Karpas-422 (cell line): ENCODE measurements at places on chromosomes 6 and 20.

GRCh38 chr6:14476793-14477531 is 359.4 kb downstream of the CD83 start:
- H3K27ac ChIP-seq, result no peak overlapping the region
- no peaks in the 10 kb centered on the region for H3K36me3 ChIP-seq
- H3K4me3 ChIP-seq, result no peak overlapping the region
- H3K27me3 ChIP-seq, result no peaks in the 10 kb centered on the region

- no peak overlapping the region for H3K27ac ChIP-seq
- no peaks in the 10 kb centered on the region for H3K27me3 ChIP-seq
- H3K36me3 ChIP-seq, result peaks cover 60% of the 10 kb centered on the region
- H3K4me3 ChIP-seq, result no peak overlapping the region
- H3K4me1 ChIP-seq, result no peaks in the 10 kb centered on the region
These were observed 31.8 kb downstream of the MDN1 start for GRCh38 chr6:89787660-89788328.

DNA sequence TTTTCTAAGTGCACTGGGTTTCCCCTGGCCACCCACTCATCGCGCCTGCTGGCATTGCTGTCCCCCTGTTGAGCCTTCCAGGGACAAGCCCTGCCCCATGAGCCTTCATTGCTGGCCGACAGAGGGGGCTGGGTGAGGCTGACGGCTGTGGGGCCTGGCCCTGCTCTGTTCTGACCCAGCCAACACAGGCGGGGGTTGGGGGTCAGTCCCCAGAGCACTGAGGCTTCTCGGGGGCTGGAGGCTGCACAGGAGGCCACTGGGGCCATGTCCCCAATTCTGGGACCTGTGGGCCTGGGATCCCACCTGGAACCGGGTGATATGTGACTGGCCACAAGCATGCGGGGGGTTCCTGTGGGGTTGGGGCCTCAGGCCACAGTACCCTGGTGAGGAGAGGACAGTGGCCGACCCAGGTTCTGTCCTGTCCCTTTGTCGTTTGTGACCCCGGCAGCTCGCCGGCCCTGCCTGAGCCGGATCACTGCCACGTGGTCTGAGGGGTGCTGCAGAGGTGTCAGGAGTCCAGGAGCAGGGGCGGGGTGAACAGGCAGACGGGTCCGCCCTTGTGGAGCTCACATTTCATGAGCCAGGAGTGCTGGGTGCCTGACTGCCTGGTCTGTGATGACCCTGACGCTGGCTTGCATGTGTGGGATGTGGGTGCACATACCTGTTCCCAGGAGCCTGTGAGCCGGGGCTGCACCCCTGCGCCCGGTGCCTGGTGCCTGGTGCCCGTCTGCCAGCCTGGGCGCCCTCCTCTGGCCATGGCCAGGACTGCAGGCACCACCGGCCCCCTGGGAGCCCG is 2.1 kb upstream of the COL20A1 start:
- no peaks in the 10 kb centered on the region for H3K36me3 ChIP-seq
- H3K4me1 ChIP-seq, result peaks cover 7% of the 10 kb centered on the region
- peak; percentile 88 for DNase-seq
- no peaks in the 10 kb centered on the region for H3K27me3 ChIP-seq
- H3K27ac ChIP-seq, result no peak overlapping the region
- H3K4me3 ChIP-seq, result no peak overlapping the region

GRCh38 chr20:19991308-19991707 is 25.9 kb upstream of the NAA20 start:
- no peaks in the 10 kb centered on the region for H3K4me1 ChIP-seq
- H3K36me3 ChIP-seq, result no peaks in the 10 kb centered on the region
- H3K4me3 ChIP-seq, result no peak overlapping the region
- H3K27me3 ChIP-seq, result no peaks in the 10 kb centered on the region; the same call in 1 of the 2 replicates
- DNase-seq, result no peak

GRCh38 chr6:56749632-56750151 is 107.0 kb upstream of the DST start:
- no peaks in the 10 kb centered on the region for H3K27me3 ChIP-seq
- no peak overlapping the region for H3K4me3 ChIP-seq
- no peak for DNase-seq
- no peak overlapping the region for H3K27ac ChIP-seq
- no peaks in the 10 kb centered on the region for H3K36me3 ChIP-seq
- H3K4me1 ChIP-seq, result peaks cover 8% of the 10 kb centered on the region

DNA sequence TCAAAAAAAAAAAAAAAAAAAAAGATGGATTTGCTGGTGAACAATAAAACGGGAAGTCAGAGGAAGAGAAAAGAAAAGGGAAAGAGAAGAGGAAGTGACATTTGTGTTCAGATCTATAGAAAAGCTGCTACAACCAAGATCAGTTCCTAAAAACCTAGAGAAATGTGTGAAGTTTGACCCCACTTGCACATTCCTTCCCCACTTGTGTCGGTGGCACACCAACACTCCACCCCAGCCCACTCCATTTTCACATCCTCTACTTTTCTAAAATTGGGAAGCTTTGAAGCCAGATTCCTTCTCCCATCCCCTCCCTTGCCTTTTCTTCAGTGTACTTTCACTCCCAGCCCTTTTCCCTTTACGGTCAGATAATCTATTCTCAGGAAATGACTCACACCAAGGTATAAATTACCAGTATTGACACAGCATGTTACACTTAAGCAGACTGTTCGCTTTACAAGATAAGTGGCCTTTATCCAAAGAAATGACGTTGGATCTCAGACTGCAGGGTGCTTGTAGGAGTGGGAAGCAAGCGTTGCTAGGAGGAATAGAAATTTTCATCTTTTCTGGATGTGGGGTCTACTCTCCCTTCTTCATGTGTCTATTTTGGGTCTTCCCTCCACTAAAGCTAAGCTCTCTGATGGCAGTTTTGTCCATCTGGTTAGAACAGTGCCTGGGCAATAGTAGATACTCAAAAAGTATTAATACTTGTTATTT is 92.5 kb upstream of the ADGRF1 start:
- no peak overlapping the region for H3K4me3 ChIP-seq
- no peaks in the 10 kb centered on the region for H3K36me3 ChIP-seq
- no peaks in the 10 kb centered on the region for H3K27me3 ChIP-seq
- H3K4me1 ChIP-seq, result no peaks in the 10 kb centered on the region
